Central memory CD4-positive, alpha-beta T cell (primary cell): ENCODE measurements at places on chromosomes 13 and 19.
A peak's percentile ranks its signal among the peaks of the same experiment; 100 is the strongest.

- DNase-seq, result peak; percentile 35
Measured at GRCh38 chr19:34269081-34269480, 14.7 kb downstream of the GARRE1 start.

DNA sequence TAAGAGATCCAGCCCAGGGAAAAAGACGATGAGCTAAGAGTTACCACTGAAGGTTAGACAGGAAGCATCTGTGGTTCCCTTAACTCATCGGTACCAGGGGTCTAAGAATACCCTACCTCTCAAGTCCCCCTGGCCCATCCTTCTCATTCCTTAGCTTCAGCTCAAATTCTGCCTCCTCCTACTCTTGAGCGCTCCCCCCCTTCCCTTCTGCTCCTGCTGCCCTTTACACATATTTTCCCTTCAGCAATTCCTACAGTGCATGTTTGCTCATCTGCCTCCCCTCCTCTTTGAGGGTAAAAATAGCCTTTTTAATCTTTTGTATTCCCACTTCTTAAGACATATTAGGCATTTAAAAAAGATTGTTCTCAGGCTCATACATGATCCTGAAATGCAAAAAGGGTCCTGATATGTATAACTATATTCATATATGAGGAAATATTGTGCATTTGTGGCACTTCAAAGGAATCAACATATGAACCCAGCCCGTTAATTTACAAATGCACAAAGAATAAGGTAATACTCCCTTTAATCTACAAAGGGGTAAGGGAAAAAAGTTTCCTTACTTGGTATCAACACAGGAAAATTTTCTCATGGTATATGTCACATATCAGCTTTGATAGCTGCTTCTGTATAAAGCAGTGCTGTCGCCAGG, 33.1 kb downstream of the LNX2 start:
- no peak for DNase-seq

DNA sequence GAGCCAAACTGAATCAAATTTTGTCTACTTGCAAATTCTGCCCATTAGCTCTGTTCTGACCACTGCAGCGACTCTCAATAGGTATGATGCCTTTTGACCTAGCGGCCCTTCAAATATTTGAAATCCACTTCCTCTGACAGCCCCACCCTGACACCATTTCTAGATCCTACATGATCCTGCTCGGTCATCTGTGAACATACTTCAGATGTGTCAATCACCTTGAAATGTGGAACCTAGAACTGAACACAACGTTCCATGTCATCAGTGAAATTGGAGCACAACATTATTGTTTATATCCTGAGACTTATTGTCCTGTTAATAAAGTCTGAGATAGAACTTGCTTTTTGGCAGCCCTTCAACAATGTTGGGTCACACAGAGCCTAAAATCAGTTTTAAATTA, 98.2 kb downstream of the UBL3 start:
- no peak for DNase-seq

GRCh38 chr19:15922021-15922420, 12.3 kb downstream of the CYP4F11 start:
- DNase-seq, result no peak

GRCh38 chr19:41932720-41933332, 4.6 kb upstream of the ERFL start:
- DNase-seq, result no peak

- DNase-seq, result no peak
Measured at GRCh38 chr19:48480183-48480557, 11.0 kb downstream of the CYTH2 start.

DNA sequence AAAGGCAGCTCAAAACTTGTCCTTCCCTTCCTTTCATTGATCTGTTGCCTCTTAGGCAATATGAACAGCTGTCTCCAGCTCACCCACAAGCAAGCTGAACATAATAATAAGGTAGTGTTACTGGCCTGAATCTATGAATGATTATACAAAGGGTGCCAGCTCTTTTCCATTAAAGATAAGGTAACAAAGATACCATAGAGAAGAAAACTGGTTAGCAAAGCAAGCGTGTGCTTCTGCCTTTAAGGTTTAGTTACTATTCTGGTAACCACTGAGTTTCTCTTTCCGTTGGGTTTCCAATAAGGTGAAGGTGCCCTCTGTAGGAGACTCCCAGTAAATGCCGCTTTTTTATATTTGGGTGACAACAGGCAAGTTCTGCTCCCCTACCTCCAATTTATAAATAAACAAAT, 12.1 kb upstream of the DACH1 start:
- DNase-seq, result no peak

DNA sequence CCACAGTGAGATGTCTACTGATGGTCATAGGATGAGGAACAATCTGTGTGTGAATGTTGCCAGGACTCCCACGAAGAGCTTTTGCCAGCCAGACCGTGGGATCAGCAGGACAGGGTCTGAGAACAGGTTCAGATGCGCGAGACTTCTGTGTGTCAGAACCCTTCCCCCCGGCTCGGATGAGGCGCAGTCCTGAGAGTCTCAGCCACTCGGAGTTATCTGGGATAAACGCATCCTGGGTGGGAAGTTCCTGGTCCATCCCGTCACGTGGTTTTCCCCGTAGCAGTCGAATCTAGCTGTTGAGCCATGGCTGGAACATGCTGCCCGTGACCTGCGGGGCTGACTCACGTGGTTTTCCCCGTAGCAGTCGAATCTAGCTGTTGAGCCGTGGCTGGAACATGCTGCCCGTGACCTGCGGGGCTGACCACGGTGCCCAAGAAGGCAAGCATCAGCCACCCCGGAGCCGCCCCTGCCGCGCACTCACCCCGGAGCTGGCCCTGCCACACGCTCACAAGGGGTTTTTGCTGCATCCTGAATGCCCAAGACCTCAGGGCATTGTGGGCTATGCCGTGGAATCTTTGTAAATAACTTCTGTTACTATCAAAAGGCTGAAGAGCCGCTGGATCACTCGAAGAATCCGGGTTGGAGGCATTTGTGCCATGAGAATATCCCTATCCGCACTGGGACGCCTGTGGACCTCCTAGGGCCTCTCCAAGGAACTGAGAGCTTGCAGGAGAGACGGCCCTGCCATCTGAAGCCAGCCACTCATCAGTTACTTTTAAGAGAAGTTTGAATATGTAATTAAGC, 130.8 kb upstream of the MCF2L start:
- DNase-seq, result no peak

DNA sequence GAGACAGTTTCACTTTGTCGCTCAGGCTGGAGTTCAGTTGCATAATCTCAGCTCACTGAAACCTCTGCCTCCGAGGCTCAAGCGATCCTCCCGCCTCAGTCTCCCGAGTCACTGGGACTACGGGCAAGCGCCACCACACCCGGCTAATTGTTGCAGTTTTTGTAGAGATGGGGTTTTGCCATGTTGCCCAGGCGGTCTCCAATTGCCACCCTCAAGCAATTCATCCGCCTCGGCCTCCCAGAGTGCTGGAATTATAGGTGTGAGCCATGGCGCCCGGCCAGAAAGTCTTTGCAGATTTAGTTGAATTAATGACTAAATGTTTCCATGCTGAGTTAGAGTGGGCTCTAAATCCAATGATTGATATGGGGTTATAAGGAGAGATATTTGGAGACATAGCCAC, 4.5 kb upstream of the CADM4 start:
- DNase-seq, result no peak

GRCh38 chr13:46992383-46992952, 95.6 kb upstream of the HTR2A start:
- no peak for DNase-seq

DNA sequence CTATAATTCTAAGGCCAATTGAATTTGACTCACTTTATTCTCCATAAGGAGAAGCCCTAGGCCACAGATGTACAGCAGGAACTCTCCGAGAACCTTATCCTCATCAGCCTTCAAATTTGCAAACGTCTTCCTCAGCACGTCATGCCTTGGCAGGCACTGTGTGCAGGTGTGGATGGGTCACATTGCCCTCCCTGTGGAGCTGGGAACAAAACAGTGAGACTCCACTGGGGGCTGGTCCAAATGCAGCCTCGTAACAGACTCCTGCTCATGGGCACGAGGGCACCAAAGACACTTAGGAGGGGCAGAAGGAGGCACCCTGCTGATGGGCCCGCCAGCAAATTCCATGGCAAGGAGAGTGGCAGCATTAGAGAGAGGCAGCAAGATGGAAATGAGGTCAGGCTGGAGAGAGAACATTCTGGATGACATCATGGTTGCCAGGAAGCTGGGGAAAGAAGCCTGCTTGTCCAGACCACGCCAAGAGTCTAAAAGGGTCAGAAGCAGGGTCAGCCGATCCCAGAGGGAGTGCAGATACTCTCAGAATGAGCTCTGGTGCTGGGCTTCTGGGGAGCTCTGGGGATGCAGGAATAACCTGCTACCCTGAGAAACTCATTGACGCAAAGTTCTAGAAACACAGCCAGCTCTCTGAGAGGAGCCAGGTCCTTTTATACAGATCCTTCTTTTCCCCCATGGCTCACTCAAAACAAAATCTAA, 242.2 kb downstream of the B3GLCT start:
- DNase-seq, result no peak

GRCh38 chr13:43405457-43405856, 381.3 kb downstream of the ENOX1 start:
- no peak for DNase-seq

DNA sequence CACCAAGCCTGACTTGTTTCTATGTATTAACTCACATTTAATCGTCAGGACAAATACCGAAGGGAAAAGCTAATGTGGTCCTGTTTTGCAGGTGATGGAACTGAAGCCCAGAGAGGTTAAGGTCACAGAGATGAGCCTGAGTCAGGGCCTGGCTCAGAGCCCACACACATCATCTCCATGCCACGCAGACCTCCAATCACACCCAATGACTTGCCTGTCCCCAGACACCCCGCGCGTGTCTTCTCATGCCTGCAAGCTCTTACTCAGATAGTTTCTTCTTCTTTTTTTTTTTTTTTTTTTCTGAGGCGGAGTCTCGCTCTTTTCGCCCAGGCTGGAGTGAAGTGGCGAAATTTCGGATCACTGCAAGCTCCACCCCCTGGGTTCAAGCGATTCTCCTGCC, 16.4 kb downstream of the SIX5 start:
- no peak for DNase-seq

DNA sequence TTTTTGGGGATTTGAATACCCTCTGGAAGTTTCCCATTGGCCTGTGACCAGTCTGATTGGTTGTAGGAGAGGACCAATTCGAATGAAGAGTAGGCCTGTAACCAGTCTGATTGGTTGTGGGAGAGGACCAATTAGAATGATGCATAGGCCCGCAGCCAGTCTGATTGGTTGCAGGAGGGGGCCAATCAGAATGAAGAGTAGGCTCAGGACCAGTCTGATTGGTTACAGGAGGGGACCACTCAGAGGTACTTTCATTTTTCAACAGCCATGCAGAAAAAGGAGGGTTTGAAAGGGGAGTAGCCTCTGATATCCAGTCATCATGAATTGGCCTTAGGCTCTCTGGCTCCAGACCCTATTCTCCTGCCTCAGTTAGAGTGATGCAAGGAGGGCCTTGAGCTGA, 30.4 kb upstream of the SLC1A5 start:
- DNase-seq, result no peak

DNA sequence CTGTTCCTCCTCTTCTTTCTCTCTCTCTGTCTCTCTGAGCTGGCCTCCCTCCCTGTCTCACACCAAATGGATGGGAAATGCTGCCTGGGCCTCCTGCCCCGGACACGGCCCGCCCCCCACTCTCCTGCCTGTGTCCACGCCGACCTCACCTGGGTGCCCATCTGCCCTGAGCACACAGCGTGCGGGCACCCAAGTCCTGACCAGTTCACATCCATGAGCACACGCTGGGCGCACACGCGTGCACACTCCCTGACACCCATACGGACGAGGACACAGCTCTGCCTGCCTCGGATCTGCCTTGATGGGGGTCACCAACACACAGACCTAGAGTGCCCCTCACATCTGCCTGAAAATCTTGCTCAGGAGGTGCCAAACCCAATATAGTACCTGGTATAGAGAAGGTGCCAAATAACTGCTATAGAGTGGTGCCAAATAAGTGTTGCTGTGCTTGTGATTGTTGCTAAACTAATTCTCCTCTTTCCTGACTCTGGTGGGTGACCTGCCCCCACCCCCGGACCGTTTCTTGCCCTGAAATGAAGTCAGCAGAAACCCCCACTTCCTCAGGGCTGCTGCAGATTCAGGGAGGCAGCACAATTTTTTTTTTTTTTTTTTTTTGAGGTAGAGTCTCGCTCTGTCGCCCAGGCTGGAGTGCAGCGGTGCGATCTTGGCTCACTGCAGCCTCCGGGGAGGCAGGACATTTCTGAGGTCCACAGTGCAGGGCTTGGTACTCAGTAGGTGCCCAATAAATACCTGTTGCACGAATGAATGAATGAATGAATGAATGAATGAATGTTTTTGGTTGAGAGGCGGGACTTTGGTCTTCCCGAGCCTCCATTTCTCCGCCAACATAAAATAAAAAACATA, 4.6 kb downstream of the NFIC start:
- DNase-seq, result no peak

GRCh38 chr19:14554382-14554812, 17.5 kb downstream of the NDUFB7 start:
- no peak for DNase-seq

DNA sequence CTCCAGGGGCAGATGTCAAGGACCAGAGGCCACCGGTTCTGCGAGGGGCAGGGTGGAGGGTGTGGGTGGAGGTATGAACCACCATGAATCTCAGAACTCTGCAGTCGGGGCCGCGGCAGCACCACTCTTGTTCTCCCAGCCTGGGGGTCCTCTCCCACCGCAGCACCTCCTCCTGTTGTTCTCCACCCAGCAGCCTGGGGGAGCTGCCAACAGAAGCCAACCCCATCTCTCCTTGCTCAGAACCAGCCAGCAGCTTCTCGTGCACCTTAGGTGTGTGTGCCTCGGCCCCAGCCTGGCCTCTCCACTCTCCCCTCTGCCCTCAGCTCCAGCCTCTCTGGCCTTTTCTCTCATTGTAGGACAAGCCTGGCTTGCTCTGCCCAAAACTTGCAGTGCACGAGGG, 31.9 kb upstream of the CCNE1 start:
- no peak for DNase-seq

DNA sequence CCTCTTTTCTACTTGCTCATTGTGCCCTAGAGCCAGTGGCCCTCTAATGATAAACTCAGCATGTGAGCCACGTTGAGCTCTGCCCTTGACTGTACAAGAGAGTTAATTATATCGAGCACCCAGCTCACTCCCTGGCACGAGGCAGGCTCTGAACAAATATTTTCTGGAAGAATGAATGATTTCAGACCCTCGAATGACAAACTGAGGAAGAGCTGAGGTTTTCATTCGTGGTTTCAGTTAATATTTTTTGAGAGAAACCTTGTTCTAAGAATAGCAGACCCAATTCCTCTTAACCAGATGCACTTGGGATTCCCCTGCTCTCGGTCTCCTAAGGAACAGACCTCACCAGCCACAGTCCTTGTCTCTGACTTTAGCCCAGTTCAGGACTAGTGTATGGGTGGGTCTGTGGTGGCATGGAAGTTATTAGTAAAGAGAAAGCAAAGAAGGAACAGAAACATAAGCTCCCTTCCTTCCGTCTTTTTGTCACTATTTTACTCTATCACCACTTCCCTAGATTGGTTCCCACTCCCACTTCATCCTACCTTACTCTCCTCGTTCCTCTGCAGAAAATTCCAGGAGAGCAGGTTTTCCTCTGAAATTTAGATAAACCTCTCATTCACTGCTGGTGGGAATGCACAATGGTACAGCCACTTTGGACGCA, 22.1 kb upstream of the WDFY2 start:
- no peak for DNase-seq

GRCh38 chr13:51243832-51244231, 21.6 kb downstream of the FAM124A start:
- DNase-seq, result no peak

GRCh38 chr13:111129465-111130115, 14.5 kb downstream of the ARHGEF7 start:
- no peak for DNase-seq

GRCh38 chr13:61110732-61111131, 304.9 kb downstream of the PCDH20 start:
- DNase-seq, result no peak
